GM20000 (cell line): ENCODE measurements at places on chromosomes 16 and 17.

- no peak for DNase-seq
Measured at GRCh38 chr16:73096510-73096909, 48.6 kb upstream of the ZFHX3 start.

GRCh38 chr16:10688291-10688690 is 6.4 kb downstream of the TEKT5 start:
- no peak for DNase-seq

DNA sequence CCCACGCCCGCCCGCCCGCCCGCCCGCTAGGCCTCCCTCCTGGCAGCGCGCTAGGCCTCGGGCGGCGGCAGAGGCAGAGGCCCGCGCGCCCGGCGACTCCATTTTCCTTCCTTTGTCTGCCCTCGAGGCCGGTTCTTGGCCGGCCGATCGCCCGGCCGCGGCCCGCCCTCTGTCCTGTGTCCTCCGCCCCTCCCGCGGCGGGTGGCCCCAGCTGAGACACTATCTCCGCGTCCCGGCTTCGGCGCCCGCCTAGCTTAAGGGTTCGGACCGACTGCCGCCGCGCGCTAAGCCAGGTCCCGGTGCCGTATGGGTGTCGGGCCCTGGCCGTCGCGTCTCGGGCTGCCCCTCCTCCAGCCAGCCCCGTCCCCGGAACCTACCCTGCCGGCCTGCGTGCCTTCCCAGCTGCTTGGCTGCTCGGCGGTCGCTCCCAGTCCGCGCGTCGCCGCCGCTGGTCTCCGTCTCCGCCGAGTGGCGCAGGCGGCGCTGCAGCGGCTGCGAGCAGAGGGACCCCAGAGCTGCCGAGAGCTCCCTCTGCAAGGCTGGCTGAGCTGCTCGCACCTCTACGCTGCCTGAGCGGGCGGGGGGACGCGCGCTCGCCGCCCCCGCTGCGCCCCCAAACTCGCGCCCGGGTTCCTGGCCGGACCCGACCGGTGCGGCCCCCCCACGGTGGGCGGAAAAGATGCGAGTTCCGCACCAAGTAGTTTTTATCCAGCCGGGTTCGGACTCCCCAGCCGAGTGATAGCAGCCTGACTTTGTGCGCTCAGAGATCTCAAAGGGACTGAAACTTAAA is 787 bp downstream of the CTCF start:
- DNase-seq, result peak; percentile 63

GRCh38 chr16:73018821-73019456 is 29.0 kb downstream of the ZFHX3 start:
- DNase-seq, result no peak

- no peak for DNase-seq
Measured at GRCh38 chr17:40219594-40220338, 662 bp downstream of the WIPF2 start.

DNA sequence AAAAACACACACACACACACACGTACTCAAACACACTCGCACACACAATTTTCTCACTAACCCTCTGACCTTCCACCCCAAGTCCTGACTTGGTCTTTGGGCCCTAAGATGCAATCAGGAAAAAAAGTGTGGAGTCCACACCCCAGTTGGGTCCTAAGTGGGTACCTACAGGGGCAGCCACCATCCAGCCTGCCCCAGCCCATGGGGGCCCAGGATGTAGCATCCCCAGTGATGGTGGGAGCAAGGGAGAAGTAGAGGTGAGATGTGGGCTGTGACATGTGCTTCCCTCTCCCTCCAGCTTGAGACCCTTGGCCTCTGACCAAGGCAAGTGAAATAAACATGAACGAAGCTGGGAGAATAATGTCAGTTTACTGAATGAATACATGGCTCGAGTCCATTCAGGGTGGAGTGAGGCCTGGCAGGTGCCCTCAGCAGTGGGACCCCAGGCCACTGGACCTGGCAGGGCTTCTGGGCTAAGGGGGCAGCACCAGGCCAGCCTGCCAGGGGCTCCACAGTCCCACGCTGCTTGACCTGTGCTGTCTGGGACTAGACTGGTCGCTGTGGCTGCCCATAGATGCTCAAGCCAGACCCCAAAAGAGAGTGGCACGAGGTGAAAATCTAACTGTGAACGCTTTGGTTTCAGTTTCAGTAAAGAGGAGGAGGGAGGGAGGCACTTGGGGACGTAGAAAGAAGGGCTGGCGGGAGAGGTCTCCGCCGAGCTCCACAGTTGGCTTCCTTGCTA is 73.7 kb downstream of the MRC2 start:
- DNase-seq, result no peak

DNA sequence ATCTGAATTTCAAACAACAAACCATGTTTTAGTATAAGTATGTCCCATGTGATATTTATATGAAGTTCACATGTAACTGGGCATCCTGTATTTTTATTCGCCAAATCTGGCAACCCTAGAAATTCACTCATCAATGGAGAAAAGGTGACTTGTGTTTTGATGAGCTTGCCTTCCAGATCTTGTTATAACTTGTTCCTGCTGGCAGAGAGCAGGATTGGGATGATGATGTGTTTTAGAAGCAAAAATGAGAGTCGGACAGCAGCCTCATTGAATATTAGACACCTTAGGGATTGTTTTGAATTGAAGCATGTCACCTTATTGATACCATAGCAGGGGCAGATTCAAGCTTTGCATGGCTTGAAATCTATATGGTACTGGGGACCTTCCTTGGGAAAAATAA is 85.4 kb upstream of the MED13 start:
- no peak for DNase-seq

- DNase-seq, result no peak
Measured at GRCh38 chr17:55620945-55621344, 101.7 kb downstream of the TMEM100 start.

DNA sequence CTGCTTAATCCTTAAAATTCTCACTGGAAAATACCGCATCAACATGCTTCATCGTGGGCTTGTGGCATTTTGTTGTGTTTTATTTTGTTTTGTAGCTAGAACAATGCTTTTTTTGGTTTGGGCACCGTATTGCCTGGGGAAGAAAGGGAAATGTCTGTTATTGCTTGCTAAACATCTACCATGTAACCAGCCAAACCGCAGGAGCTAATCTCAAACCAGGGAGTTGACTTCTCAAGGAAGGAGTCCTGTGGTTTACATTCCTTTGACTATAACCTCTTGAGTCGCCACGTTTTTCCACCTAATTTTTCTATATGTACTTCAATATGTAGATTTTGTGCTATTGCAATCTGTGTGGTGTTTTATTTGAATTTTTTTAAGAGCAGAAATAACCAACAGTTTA is 593.5 kb upstream of the SOX9 start:
- no peak for DNase-seq

DNA sequence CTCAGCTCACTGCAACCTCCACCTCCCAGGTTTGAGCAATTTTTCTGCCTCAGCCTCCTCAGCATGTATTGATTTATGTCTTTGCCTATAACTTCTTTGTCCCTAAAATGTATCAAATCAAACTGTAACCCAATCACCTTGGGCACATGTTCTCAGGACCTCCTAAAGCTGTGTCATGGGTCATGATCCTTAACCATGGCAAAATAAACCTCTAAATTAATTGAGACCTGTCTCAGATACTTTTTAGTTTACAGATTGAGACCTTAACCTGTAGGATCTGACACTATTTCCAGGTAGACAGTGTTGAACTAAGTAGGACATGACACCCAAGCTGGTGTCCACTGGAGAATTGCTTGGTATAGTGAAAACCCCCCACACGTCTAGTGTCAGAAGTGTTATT is 2.6 kb upstream of the ACSM3 start:
- DNase-seq, result no peak

- DNase-seq, result no peak
Measured at GRCh38 chr16:55475919-55476318, 3.1 kb upstream of the MMP2 start.

DNA sequence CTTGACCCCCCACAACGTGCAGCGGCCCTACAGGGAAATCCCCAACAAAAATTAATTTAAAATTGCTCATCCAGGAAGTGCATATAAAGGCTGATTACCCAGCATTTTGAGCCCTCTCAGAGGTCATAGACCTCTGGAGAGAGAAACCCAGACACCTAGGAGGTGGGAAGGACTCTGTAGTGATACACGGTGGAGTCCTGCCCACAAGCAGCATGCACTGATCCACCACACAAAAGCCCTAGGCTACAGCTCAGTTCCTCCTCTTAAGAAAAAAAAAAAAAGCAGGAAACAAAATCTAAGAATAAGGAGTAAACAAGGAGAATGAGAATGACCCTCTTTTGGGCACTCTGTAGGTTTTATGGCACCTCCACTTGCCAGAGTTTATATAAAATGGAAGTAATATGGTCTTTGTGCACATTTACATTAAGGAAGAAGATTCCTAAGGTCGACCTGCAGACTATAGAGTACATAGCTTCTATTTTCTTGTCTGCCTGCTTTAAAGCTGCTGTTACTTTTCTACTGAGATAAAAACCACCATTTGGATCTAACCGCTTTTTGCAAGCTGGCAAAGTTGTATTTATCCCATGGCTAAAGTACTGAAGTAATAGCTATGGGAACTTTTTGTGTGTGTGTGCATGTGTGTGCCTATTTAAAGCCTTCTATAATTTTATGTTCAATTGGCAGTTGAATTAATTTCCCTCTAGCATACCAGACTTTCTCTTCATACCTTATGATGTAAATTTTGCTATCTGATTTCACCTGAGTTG is 46.9 kb downstream of the ACSM1 start:
- DNase-seq, result no peak

- DNase-seq, result no peak
Measured at GRCh38 chr17:82143333-82143732, 45.3 kb upstream of the FASN start.

DNA sequence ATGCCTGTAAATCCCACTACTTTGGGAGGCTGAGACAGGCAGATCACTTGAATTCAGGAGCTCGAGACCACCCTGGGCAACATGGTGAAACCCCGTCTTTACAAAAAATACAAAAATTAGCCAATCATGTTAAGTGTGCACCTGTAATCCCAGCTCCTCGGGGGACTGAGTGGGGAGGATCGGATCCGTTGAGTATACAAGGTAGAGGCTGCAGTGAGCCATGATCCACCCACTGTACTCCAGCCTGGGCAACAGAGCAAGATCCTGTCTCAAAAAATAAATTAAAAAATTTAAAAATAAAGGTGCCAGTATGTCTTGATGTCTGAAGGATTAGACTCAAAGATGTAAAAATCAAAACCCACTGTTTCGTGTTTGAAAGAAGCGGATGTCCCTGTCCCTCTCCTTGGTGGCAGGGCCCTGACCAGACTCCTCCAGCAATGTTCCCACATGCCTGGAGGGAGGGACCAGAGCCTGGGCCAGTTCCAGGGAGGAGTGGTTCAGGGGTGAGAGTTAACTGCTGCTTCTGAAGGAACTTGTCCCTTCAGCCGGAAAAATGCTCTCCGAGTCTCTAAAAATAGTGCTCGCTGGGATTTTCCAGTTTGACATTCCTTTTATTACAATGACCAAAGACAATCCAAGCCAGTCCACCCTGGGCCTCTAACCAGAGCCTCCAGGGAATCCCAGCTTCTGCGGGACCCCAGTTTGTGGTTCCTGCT is 9.4 kb upstream of the CMTM4 start:
- DNase-seq, result no peak

DNA sequence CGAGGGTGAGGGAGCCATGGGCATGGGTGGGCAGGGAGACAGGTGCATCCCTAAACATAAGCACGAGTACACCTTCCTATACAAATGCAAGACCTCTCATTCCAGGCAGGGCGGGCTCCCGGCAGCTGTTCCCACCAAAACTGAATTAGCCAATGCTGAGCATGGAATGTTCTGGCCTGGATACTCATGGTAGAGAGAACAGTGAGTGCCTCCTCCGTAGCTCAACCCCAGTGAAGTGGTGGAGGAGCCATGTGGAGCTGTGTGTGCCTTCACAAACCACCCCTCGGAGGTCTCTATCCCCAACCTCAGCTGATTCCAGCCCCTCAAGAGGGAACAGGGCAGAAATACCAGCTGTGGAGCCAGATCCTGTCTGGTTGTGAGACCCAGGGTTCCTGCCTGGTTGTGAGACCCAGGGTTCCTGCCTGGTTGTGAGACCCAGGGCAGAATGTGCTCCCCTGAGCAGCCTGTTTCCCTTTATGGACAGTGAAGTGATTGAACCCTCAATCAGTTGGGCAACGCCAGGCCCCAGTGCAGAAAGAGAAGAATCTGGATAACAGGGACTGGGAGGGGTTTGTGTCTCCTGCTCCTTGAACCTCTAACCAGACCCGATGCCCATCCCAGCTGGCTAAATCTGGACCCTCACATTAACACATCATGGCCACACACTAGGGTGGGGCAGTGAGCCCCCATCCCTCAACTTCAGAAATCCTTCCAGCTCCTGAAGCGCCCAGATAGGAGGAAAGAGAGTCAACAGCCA is 2.4 kb upstream of the CDH16 start:
- no peak for DNase-seq

GRCh38 chr17:28043741-28044140 is 1.3 kb downstream of the NLK start:
- no peak for DNase-seq

DNA sequence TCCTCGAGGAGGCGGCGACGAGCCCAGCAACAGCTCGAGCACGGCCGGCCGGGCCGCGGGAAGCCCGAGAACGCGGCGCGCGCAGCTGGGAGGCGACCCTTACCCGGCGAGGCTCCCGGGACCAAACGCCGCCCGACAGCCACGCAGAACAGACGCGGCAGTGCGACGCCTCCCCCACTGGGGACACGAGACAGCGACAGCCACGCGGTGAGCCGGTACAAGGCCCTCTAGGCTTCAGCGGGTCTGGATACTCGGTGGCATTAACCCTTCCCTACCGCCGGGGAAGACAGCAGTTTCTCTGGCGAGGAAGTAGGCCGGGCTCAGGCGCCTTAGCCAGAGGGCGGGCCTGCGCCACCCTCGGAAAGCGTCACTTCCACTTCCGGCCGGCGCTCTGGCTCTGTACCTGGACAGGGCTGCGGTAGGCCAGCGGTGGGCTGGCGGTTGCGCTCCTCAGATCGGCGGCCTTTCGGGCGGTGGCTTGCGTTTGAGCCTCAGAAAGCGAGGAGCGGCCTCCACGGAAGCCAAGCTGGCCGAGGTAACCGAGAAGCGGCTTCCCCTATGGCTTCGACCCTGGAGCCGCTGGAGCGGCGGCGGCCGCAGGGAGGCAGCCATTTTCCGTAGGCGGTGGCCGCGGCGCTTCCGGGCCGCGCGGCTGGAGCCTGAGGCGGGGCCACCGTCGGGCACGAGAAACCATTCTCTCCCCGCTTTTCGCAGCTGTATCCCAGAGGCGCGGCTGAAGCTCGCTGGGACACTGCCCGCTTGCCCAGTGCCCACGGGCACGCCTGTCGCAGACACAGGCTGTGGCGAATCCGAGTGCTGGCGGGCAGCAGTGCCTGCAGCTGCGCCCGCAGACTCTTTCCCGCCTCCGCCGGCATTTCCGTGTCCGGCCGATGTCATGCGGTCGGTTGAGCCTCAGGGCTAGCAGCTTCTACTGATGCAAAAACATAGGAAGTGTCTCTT is at the start of the genes TIGD7 and ZNF75A:
TSS of gene TIGD7 (minus strand) at position 322 of the 960 bp plus-strand sequence. CDS start 4,816 bp downstream, outside the sequence.
TSS of gene ZNF75A (plus strand) at position 389 of the 960 bp plus-strand sequence. CDS start 2,932 bp downstream, outside the sequence.
- DNase-seq, result peak; percentile 94

- no peak for DNase-seq
Measured at GRCh38 chr16:11896486-11897176, 19.1 kb downstream of the GSPT1 start.

DNA sequence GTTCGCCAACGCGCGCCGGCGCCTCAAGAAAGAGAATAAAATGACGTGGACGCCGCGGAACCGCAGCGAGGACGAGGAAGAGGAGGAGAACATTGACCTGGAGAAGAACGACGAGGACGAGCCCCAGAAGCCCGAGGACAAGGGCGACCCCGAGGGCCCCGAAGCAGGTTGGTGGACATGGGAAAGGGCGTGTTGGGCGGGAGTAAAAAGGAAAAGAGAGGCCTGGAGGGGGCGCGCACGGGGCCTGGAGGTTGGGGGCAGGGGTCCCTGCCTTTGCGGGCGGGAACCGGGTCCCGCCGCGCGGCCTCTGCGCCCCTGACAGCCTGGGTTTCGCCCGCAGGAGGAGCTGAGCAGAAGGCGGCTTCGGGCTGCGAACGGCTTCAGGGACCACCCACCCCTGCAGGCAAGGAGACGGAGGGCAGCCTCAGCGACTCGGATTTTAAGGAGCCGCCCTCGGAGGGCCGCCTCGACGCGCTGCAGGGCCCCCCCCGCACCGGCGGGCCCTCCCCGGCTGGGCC is 2.1 kb downstream of the IRX5 start:
- peak; percentile 28 for DNase-seq
